ENCODE measurements at places on chromosomes 4 and X.

GRCh38 chr4:20544645-20545044 is 155.6 kb upstream of the PACRGL start:
- DNase-seq, result no peak

- DNase-seq, result no peak
These were observed 637.6 kb upstream of the GNPDA2 start for GRCh38 chr4:45363931-45364330.

GRCh38 chrX:54808109-54808604 is 612 bp downstream of the MAGED2 start:
- peak; percentile 59 for DNase-seq

- no peak for DNase-seq
These were observed 1820.1 kb upstream of the TENM3 start for GRCh38 chr4:180422989-180423711.

GRCh38 chr4:109739547-109739946 is 9.7 kb upstream of the PLA2G12A start:
- no peak for DNase-seq

DNA sequence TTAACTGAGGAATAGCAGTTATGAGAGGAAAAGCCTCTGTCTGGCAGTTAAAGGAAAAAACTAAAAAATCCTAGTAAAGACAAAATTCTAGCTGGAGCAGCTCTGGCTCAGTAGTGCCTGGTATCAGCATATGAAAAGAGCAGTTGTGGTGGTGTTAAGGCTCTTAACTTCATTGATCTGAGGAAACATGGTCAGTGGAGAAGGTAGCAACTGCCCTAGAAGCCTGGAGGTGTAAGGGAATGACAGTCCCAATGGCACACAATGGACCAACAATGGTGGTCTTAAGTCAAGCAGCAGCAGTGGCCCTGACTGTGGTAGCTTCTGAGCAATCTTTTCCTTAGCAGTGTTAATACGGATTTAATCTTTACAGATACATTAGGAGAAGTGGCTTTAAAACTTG is 189.6 kb upstream of the POF1B start:
- DNase-seq, result no peak

DNA sequence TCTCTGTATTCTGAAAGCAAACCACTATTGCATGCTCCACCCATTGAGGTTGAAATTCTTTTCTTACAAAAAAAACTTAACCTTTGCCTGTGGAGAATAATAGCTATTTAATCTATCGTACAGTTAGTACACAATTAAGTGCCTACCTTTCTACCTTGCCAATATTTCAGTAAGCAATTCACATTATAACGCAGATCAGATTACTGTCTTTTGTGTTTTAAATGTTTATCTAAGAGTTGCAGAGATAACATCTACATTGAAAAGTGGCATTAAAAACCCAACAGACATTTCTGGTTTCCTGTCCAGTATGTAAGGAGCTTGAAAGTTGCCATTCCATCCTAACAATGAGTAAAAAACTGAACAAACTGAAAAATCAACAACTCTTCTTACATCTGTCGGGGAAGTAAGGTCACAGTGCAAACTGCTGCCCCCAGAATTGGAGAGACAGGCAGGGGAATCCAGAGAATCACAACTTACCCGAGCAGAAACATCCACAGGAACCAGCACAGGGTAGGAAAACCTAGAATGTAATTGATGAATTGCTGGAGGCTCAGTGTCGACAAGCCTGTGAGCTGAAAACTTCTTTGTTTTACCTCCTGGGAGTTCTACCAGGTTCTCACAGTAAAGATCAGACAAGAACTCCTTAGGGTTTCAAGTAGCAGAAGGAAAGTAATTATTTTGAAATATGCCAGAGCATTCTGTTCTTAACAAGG is 27.3 kb upstream of the ACSL4 start:
- no peak for DNase-seq

DNA sequence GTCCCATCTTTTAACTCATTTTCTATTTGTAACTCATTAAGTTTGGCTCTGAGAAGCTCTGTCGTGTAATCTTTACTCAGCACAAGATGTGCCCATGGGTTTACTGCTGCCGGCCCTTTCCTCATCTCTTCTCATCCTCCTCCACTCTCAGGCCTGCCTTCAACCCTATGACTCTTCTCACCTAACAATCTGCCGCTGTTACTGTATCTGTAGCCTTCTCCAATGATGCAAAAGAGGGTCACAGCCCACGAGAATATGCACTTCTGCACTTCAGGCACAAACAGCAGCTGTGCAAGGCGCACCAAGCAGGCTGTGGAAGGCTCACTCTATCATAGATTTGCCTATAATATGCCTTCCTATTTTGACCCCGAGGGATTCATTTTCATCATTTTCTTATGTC is 546.5 kb upstream of the GALNTL6 start:
- no peak for DNase-seq

Data from activated CD8-positive, alpha-beta memory T cell treated with anti-CD3 and anti-CD28 coated beads, Interleukin-2, amount 50 U/mL, for 48 hours (primary cell).